Stimulated activated CD8-positive, alpha-beta memory T cell treated with anti-CD3 and anti-CD28 coated beads, Interleukin-15, amount 100 ng/mL, for 1 hour (primary cell): ENCODE measurements at places on chromosomes 12 and 14.

- DNase-seq, result no peak
Observed at GRCh38 chr14:59870277-59871165, at the start of gene RTN1. Gene RTN1 (minus strand): TSS chr14:59870776. CDS start chr14:59870630, 146 bp downstream.

GRCh38 chr14:72618424-72618823 is 275.5 kb downstream of the DPF3 start:
- DNase-seq, result no peak

- no peak for DNase-seq
Observed at GRCh38 chr12:13268581-13268980, 72.1 kb downstream of the EMP1 start.

GRCh38 chr12:2644683-2645405 is 149.9 kb upstream of the FKBP4 start:
- DNase-seq, result no peak

DNA sequence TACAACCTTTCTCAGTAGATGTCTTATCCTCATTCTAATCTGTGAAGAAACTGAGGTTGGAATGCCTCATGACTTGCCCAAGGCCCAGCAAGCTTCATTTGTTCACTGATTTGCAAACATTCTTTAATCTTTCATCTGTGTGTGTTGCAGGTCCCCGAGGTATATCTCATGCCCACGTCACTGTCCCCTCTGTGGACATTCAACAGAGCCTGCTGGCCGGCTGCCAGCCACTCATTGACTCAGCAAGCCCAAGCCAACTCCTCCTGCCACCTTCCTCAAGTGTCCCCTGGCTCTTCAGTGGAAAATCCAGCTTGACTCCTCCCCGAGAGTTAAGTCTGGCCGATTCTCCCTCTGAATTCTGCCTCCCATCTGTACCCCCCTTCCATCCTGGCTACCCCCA is 1.9 kb upstream of the DCAF4 start:
- no peak for DNase-seq

GRCh38 chr14:36524874-36525745 is 5.1 kb upstream of the NKX2-1 start:
- no peak for DNase-seq

GRCh38 chr14:21241218-21241819 is 27.9 kb downstream of the HNRNPC start:
- DNase-seq, result no peak

DNA sequence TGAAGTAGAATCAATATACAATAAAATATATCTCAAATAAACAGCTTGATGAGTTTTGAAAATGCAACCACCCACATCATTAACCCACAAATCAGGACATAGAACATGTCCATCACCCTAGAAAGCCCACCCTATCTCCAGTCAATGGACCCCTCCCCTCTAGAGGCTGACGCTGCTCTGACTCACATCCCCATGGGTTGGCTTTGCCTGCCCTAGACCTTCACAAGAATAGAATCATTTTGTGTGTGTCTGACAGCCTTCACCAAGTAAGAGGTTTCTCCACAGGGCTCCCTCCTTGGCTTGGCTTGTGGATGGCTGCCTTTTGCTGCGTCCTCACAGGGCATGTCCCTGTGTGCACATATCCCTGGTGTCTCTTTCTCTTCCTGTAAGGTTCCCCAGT is 250.2 kb upstream of the RTL1 start:
- no peak for DNase-seq

DNA sequence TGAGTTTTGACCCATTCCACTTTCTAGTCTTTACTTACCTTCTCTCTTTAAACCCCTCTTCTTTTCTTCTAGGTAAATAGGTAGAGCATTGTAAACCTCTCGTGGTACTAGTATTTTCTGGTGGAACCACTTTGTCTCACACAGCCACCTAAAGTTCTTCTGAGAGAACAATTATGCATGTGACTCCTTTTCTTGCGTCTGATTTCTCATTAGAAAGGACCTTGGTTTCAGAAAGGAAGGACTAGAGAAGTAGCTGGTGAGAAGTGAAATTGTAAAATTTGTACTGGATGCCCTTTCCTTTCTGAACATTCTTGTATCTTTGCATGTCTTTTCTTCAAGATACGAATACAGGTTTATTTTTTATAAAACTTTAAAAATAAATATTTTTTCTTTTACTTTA is 99.0 kb downstream of the NUBPL start:
- DNase-seq, result no peak

GRCh38 chr12:80627782-80628181 is 79.7 kb upstream of the MYF6 start:
- no peak for DNase-seq

DNA sequence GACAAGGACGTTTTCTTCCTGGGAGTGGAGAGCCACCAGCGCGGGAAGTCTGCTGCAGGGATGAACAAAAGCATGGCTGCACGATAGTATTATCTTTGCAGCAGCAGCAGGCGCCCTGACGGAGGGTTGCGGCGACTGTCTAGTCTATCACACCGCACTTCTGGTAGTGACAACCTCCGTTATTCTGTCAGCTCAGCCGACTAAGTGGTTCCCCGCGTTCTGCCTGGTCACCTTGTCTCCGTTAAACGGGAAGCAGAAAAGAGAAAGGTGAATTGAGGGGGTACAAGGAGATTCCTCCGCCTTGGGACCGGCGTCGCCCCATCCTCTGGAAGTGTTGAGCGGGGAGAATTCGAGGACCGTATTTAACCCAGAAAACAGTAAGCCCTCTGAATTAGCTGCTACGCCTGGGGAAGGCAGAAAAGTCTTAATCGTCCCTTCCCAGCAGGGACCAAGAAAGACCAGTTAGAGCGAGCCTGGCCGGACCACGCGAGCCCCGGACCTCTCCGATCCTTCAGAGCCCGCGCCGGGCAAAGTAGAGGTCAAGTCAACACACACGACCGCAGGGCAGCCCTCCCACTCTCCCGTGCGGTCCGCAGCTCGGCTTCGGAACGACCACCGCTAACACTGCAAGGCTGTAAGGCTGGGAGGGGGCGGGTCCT is 536 bp upstream of the DAAM1 start:
- DNase-seq, result peak; percentile 4

GRCh38 chr12:25906651-25907340 is 51.7 kb upstream of the RASSF8 start:
- DNase-seq, result no peak

DNA sequence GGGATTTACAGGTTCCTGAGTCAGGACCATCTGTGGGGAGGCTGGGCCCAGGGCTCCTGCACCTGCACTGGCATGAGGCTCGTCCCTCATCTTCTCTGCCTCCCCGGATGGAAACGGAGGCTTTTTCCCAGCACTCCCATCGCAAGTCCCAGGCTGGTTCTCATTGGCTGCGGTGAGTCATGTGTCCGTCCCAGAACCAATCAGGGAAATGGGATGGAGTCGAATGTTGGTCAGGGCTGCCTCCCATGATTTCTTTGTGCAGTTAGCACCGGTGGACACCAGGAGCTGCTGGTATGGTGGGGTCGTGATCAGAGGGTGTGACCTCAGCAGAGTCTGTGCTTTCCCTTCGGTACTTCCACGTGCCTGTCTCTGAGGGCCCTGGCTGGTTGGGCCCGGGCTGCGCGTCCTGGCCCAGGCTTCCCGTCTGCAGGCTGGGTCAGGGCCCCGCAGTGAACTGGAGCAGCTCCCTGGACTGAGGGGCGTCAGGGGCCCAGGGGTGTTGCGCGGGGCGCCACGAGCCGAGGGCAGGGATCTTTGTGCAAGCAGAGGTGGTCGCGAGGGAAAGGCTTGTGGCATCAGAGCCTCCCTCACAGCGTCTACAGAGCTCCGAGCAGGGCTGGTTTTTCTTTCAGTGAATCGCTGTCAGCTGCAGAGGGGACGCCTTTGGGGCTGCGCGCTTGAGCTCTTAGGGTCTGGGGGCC is 168.1 kb downstream of the ADGRD1 start:
- no peak for DNase-seq

DNA sequence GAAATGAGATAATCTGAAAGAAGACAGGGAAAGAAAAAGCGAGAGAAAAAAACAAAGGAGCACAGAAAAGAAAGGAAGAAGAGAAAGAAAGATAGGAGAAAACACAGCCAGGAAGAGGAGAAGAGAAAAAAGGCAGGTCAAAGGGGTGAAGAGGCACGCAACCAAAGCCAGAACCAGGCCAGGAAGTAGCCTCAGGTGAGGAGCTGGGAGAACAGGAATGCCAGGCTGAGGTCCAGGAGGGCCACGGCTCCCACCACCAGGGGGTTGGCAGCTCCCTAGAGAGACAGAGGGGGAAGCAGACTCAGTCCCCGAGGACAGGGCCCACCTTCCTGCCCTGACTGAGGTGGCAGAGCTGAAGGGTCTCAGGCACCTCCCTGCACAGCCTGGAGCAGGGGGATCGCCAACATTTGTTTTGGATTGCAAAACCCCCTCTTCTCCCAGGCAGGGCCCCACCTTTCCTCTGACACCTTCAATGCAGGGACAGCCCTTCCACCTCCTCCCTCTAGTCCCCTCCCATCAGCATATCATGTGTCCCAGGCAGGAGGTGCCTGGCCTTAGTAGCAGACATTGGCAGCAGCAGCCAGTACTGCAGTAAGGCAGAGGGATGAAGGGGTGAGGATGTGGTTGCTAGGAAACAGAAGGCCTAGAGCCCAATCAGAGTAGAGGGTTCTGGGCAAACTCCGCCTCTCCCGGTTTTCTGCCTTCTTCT is 2.0 kb upstream of the AP1G2 start:
- no peak for DNase-seq

DNA sequence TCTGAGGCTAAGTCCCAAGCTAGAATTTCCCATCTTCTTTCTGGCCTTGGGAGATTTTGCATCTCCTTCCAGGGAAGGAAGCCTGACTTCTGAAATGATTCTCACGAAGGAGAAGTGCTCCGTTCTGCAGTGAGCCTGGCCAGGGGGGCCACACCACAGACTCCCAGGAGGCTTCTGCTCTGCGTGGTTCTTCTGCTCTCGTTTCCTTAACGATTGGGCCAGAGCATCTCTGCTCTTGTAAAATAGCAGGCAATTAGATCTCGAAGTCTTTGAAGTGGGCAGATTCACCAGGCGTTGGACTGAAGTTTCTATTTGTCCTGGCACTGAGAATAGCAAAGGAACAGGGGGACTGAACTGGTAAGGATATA is 6.7 kb upstream of the BATF start:
- no peak for DNase-seq

GRCh38 chr12:6277982-6278438 is 32.5 kb upstream of the PLEKHG6 start:
- no peak for DNase-seq

DNA sequence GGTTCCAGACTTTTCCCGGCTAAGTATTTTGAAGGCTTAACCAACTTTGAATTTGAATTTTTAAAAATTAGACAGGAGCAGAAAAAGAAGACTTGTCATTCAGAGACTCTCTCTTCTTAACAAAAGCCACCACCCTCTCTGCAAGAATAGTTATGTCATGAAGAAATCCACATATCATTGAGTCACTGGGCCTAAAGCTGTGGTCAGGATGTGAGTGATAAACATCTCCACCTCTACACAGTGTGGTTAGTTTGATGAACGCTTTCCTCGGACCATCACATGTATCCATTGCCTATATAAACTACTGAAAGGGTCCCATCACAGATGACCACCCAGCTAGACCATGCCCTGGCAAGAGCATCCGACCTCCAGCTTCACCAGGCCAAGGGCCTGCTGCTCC is 226.1 kb downstream of the KSR2 start:
- DNase-seq, result no peak

DNA sequence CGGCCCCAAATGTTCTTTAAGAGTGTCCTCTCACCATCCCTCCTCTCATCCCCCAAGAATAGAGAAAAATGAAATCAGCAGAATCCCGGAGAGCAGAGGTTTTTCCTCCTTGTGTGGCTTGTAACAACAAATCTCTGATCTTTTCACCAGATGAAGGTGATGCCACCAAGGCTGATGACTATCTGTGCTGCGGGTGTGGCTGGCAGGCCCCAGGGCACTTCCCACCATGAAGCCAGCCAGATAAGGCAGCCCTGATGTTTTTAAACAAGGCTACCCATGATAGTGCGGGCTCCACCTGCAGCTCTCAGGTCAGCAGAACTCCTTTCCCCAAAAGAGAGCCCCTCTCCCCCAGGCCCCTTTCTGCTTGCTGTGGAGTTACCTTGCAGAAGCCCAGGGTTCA is 58.0 kb upstream of the PARP11 start:
- DNase-seq, result no peak

- DNase-seq, result no peak
Observed at GRCh38 chr12:122005252-122005776, 16.4 kb upstream of the BCL7A start.

GRCh38 chr14:97539884-97540283 is 742.7 kb downstream of the VRK1 start:
- no peak for DNase-seq

- DNase-seq, result no peak
Observed at GRCh38 chr12:40168868-40169267, 55.9 kb upstream of the LRRK2 start.

GRCh38 chr12:50765095-50765911 is 1.4 kb downstream of the ATF1 start:
- no peak for DNase-seq

- no peak for DNase-seq
Observed at GRCh38 chr12:78865516-78865915, 942 bp downstream of the SYT1 start.

DNA sequence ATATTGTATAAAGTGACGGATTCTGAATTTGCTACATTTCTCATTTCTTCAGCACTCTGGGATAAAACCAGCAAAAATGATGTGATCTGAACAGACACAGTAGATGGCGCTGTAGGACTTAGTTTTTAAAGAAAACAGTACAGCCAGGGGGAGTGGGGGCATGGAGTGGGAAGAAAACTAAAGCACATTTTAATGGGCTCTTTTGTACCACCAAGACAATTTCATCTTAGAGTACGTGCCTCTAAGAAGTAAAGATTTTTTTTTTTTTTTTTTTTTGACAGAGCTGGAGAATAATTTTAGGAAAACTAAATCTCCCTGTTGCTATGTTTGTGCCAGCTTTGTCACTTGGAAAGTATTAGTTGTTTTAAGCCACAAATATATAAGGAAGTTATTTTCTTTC is 124.4 kb downstream of the RAD51B start:
- peak; percentile 9 for DNase-seq

- peak; percentile 48 for DNase-seq
Observed at GRCh38 chr12:13044002-13044905, at the start of gene FAM234B. Gene FAM234B (plus strand): TSS chr12:13044381. CDS start chr12:13044404, 23 bp downstream.

- DNase-seq, result no peak
Observed at GRCh38 chr14:34554540-34555250, 15.2 kb upstream of the EAPP start.

GRCh38 chr12:67091678-67092077 is 177.5 kb upstream of the CAND1 start:
- DNase-seq, result no peak

- no peak for DNase-seq
Observed at GRCh38 chr12:22299294-22299912, 35.1 kb downstream of the ST8SIA1 start.
